ENCODE measurements at places on chromosomes 2 and 18.
A peak's percentile ranks its signal among the peaks of the same experiment; 100 is the strongest.

- peak; percentile 84 for DNase-seq
Observed at GRCh38 chr2:34105006-34105767, 506.1 kb upstream of the FAM98A start.

DNA sequence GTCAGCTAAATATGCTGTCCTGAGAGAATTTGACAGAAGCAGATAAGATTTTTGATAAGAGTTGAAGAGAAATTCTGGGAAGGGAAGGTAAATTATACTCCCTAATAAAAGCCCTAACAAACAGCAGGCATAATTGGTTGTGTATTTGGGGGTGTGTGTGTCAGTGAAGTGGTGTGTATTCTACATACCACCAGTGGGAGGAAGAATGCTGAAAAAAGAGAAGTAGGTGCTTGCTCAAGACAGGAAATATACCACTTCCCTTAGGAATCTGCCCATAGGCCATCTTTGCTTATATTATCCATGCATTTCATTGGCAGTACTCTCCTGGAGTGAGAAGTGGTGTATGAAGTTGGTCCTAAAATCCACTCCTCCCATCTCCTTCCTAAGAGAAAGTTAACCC, 76.2 kb downstream of the FMNL2 start:
- DNase-seq = no peak

- no peak for DNase-seq
Observed at GRCh38 chr2:68907232-68907919, 36.2 kb upstream of the BMP10 start.

GRCh38 chr2:149799013-149799705, 211.6 kb upstream of the MMADHC start:
- DNase-seq = peak; percentile 13

GRCh38 chr2:33521791-33522281, 45.4 kb downstream of the RASGRP3 start:
- DNase-seq = peak; percentile 86

- peak; percentile 66 for DNase-seq
Observed at GRCh38 chr2:137220438-137220993, 455.2 kb downstream of the THSD7B start.

DNA sequence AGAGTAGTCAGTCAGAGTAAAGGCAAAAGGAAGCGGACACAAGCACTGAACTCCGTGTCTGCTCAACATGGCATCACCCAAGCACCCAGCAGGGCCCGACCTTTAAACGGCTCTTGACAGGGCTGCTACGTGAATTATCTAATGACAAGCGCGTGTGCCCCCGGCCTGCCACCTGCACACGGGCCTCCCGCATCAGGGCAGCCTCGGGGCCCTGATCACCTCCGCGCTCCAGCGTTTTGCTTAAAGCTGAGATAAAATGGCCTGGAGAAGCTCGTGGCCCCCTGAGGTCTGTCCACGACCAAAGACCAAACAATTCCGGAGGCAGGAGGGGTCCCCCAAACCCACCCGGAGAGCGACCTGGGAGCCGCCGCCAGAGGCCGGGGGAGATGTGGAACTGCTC, 376 bp downstream of the NDUFA10 start:
- DNase-seq = no peak

DNA sequence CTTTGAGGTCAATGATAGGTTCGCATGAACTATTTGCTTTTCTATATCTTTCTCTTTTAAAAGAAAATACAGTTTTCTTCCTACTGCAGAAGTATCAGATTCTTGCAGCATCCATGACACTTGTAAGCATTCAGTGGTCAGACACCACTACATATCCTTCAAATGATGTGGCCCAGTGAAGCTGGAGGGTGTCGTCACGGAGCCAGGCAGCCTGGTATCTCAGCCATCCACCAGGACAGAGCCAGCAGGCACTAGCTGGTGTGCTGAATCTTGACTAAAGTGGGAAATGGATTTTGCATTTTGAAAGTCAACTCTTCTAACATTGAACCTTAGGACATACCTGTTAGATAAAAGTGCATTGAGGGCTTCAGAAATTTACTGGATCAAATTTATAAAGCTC, 5.4 kb downstream of the KLHL14 start:
- no peak for DNase-seq

DNA sequence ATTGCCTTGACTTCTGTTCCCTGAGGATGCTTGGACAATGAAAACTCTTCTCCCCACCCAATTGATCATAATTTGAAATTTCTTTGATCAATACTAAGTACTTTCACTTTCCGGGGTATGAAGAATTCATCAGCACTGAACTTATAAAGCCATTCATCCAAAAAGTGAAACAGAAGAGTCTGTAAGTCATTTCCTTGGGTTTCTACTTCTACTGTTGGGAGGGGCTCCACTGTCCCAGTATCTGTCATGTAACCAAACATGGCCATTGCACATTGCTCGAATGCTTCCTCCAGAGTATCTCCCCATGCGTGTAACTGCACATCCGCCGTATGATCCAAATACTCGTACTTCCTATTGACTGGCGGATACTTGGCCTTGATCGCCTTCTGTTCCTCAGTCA, 30.3 kb downstream of the NCL start:
- no peak for DNase-seq

GRCh38 chr2:64023485-64024258, 4.4 kb upstream of the VPS54 start:
- no peak for DNase-seq

DNA sequence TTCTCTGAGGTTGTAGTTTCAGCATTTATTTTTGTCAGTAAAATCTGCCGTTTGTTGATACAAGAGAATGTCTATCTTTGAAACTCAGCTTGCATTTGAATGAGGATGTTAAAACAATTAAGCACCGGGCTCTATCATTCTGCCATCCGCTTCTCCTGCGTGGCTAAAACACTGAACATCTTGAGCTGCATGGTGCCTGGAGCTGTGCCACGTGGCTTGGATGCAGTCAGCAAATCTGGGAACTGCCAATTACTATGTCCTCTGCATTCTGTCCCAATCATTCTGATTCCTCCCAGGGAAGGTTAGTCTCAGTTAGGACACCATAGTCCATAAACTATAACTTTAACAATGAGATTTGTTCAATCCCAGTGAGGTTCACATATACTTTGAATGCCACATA, 598.4 kb downstream of the FBXO15 start:
- DNase-seq = no peak

GRCh38 chr2:70723286-70723885, 44.6 kb downstream of the ADD2 start:
- no peak for DNase-seq

DNA sequence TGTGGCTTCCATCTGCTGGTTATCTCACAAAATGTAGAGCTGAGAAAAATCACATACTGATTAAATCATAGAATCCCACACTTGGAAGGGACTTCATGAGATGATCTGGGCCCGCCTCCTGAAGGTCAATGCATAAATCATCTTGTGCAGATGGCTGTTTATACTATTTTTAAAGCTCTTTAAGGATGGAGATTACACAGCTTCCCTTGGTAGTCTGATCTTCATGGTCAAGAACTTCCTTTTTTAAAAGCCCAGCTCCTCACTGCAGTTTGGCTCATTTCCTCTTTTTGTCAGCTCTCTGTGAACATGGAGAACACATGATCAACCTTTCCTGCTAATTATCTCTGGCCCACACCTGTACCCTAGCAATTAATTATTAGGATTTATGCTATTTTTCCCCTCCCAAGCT, 25.9 kb downstream of the GCG start:
- DNase-seq = no peak

- peak; percentile 70 for DNase-seq
Observed at GRCh38 chr2:86274265-86274917, 63.0 kb downstream of the REEP1 start.

DNA sequence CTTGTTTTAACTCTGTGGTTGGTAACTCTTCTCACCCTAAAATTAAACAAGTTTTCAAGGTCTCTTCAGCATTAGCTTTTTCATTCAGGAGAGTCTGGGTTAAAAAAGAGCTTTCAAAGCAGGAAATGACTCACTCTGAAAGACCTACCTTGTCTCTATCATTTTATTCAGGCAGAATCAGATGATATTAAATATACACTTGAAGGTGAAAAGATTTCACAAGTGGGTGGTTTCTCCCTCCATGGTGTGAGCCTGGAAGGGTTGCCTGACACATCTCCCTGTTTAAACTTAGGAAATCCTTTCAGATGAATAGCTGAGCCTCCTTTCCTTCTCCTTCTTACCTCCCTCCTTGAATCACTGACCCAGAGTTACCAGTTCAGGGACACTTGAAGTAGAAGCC, 1402.0 kb upstream of the PIK3C3 start:
- DNase-seq = no peak

- DNase-seq = peak; percentile 11
Observed at GRCh38 chr2:38933653-38934052, 44.0 kb downstream of the ARHGEF33 start.

- peak; percentile 33 for DNase-seq
Observed at GRCh38 chr2:39663187-39663930, 2.4 kb upstream of the TMEM178A start.

DNA sequence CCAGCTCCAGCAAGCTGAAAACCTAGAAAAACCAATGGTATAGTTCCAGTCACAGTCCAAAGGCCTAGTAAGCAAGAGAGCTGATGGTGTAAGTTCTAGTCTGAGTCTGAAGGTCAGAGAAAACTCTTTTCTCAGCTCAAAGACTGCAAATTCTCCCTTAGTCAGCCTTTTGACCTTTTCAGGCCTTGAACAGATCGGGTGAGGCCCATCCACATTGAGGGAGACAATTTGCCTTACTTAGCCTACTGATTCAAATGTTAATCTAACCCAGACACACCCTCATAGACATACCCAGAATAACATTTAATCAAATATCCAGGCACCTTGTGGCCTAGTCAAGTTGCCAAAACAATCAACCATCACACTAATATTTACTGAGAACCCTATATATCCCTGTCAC, 110.8 kb upstream of the KCNJ3 start:
- DNase-seq = no peak

DNA sequence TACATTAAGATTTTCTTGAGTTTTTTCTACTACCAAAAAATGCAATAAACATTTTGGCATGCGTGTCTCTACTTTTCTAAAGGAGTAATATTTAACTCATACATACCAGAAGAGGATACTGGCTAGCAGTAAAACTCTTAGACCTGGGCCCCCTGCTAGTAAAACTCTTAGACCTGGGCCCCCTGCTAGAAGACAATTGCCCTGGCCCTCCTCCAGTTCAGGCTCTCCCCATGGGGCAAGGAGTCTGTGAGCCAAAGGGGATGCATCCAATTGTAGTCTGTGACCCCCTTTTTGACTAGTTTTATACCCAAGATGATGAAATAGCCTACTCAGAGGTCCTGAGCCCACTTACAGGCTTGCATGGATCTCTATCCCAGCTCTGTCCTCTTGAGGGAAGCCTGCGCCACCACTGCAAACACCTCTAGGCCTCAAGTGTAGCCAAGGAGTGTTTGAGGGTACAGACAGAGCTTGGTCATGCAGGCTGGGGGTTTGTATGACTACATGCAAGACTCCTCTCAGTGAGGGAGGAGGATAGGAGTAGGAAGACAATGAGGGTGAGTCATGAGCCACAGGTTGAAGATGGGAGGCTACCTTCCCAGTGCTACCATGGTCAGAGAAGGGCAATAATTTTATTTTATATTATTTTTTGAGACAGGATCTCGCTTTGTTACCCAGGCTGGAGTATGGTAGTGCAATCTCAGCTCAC, 45.2 kb upstream of the PGAP1 start:
- no peak for DNase-seq

Data from astrocyte (in vitro differentiated cells and primary cell).